BJ (cell line): ENCODE measurements at places on chromosomes 11 and 22.

DNA sequence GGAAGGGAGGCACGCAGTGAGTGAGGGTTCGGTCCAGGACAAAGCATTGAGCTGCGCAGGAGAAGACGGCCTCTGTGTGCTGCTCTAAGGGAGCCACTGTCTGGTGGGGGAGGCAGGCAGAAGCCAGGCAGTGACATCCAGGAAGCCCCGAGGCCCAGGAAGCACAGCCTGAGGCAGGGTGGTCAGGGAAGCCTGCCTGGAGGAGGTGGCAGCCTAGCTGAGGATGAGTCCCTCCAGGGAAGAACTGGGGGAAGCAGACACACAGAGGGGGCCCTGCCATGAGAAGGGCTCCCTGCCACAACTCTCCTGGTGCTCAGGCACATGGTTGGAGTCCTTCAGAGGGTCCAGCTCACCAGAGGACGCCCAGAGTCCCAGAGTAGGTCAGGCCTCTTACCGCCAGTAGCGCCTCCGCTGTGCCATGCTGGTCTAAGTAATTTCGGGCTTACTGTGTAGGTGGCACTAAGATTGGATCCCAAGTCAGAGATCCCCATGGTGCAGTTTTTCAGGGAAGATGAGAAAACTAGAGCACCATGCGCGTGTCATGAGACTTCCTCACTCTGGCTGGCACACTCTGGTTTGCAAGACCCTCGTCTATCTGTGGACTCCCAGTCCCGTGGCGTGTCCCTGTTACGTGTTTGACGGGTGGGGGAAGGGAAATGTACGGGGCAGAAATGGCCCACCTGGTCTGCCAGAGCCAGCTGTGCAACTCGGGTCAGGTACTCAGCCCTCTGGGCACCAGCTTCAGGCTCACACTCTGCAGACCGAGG is 887.2 kb downstream of the BRD1 start:
- no peak for DNase-seq

DNA sequence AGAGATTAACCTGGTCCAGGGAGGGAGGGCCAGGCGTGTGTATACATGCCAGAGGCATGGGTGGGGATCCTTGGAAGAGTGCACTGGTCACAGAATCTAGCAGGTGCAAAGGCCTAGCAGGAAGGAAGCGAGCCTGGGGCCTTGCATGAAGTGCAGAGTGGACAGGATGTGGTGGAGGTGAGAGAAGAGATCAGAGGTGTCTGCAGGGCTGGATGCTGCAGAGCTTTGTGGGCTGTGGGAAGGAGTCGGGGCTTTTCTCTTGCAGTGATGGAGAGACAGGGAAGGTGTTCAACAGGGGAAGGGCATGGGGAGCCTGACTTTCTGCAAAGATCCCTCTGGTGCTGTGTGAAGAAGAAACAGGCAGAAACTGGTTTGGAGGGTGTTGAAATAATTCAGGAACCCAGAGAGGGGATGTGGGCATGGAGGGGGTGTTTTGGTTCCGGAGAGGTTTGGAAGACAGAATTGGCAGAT is 2.5 kb upstream of the TPST2 start:
- no peak for DNase-seq

DNA sequence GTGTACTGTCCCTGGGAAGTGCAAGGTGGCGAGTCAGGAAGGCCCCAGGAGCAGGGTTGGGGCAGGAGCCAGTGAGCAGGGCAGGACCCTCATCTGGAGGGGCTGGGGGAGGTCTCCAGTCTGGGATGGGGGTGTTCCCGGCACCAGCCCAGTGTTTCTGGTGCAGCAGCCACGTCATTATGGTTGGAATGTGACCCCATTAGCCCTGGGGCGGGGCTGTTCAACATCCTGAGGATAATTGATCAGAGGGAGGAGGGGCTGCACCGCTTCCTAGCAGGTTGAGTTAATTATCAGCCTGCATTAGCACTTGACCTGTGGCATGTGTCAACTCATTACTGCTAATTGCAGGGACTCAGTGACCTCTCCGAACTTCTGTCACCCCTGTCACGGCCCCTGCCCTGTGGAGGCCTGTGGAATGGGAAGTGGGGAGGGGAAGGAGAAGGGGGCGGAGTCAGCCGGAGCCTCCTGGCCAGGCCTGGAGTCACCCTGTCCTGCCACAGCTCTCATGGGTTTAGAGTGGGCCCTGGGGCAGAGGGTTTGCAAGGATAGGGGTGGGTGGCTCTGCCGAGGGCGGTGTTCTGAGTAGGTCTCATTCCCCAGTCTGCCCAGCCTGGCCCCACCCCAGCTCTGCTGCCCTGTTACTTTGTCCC is 52.8 kb upstream of the CCDC188 start:
- DNase-seq = no peak

GRCh38 chr11:117882311-117882905 is 6.0 kb upstream of the FXYD6 start:
- DNase-seq = no peak

- no peak for DNase-seq
Measured at GRCh38 chr11:26862801-26863200, 131.1 kb upstream of the FIBIN start.

DNA sequence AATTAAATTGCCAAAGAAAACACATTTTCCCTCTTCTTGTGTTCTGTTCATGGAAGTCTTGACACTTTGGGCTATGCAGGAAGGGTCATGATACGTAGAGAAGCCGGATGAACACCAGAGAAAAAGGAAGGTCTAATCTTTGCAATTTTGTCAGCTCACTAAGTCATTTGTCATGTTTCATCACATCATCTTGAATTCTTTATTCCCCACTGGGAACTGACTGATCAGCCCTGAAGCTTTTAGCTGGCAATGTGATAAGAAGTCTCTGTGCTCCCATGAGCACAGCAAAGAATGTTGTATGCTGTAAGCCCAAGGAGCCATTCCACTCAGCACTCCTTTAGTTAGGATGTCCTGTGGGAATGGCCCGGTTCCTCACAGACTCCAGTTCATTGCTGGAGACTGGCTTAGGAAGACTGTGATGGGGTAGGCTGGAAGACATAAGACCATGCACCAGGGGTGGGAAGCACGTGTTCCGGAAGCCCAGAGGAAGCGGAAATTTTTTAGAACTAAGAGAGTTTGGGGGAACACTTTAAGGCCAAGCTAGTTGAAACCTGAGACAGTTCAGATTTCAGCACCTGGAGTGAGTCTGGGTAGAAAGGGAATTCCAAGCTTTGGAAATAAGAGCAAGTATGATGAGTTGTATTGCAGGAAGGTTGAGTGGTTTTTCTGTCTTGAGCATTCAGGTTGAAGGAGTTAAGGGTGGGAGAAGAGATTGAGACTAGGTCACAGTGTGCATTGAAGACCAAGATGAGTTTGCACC is 306.7 kb upstream of the MTNR1B start:
- DNase-seq = no peak

DNA sequence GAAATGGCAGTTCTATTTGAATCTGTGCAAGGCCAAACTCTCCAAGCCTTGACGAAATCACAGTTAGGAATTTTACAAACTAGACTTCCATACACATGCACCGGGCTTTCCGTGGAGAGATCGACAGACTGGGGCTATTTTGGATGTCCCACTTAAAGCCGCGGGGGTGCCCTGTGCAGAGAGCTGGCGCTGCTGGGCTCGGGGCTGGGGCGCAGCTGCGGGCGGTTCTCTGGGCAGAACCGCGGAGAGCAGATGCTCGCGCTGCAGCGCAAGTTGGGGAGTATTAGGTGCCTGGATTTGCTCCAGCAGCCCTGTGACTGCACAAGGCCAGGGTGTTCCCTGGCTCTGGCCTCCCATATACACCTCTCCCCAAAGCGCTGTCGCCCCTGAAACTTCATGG is 67.2 kb downstream of the SPATA19 start:
- no peak for DNase-seq

- DNase-seq = no peak
Measured at GRCh38 chr11:34249439-34249838, 108.4 kb downstream of the ABTB2 start.

DNA sequence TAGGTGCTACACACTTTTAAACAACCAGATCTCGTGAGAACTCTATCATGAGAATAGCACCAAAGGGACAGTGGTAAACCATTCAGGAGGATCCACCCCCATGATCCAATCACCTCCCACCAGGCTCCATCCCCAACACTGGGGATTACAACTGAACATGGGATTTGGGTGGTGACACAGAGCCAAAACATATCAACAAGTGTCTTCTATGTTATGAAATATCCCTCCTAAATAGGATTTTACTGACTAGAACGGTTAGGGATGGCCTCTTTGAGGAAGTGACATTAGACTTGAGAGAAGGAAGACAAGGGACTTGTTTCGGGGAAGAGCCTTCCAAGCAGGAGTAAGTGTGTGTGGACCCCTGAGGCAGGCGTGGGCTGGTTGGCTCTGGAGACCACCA is 11.9 kb upstream of the MRPL11 start:
- no peak for DNase-seq

- DNase-seq = no peak
Measured at GRCh38 chr11:8168485-8169257, at the start of gene RIC3. RIC3 (minus strand) TSS chr11:8169025; CDS start chr11:8168989, 36 bp downstream.

DNA sequence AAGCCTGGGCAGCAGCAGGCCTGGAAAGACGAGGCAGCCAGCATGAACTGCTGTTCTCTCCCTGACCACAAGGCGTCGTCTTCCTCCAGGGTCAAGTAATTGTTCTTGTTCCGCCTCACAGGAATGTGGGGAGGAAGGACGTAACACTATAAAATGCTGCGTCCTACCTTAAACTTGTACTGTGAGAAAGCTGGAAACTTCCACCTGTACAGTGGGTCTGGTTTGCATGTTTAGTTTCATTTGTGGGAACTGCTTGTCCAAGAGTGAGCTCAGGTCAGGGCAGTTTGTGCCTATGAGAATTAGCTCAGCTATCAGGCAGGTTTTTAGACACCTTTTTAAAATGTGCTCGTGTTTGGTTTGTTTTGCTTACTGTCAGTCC is 55.2 kb downstream of the PANX1 start:
- DNase-seq = no peak

GRCh38 chr11:68859123-68859522 is 17.4 kb upstream of the CPT1A start:
- DNase-seq = no peak

GRCh38 chr11:9386086-9386485 is 1.6 kb downstream of the IPO7 start:
- DNase-seq = no peak

- no peak for DNase-seq
Measured at GRCh38 chr22:22811016-22812009, 76.3 kb upstream of the IGLL5 start.

- DNase-seq = no peak
Measured at GRCh38 chr11:10397226-10397987, 57.7 kb upstream of the AMPD3 start.

GRCh38 chr11:20360650-20361049 is 2.9 kb upstream of the HTATIP2 start:
- no peak for DNase-seq

DNA sequence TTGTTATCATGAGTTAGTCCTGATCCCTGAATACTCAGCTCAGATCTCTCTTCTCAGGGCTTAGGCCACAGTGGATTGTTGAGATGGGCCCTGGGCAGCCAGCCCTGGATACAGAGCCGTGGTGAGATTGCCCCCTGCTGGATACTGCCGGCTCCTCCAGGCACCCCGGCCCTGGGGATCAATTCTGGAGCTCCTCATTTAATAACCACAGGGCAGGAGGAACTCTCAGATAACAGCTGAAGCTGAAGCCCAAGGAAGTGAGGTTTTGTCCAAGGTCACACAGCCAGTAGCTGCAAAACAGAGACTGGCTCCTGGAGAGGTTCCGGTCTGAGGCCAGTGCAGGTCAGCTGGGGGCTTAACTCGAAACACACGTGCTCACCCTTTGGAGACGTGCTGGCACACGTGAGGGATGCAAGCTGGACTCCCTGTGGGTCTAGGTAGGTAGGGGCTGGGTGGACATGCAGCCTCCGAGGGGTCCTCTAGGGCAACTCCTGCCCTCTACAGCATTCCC is 16.0 kb downstream of the USH1C start:
- DNase-seq = no peak

DNA sequence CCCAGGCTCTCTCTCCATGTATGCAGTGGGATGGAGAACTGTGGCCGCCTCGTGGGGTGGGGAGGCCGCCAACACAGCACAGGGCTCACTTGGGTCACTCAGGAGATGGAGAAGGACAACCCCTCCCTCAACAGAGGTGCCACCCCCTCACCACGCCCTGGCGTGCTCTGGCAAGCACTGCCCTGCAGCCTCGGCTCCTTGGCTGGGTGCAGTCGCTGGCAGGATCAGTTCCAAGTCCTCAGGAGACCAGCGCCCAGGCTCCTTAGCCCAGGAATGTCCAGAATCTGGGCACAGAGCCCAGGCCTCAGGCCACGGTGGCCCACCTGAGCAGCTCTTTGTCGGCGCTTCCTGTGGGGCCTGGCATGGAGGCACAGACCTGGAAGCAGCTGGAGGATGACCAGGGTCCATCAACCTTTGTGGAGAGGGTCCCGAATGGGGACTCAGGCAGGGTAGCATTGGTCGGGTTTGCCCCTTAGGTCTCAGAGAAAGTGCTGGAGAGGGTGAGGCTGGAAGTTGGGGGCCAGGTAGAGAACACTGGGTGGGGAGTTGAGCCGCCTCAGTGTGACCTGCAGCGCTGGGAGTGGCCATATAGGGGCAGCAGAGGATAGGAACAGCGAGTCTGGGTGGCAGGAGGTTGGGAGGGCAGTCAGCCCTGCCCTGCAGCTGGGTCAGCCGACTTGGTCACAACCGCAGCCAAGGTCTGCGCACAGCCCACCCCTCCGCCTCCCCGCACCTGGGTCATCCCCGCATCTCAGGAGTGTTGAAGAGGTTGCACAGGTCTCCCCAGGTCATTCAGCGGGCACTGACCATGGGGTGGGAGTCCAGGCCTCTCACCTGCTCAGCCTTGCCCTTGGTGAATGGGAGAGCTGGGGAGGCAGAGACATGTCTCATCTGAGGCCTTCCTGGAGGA is 8.2 kb downstream of the SUSD2 start:
- no peak for DNase-seq
